CD4-positive, alpha-beta T cell treated with Interleukin-10 for 1 hour (primary cell): ENCODE measurements at places on chromosomes 1 and 21.
A peak's percentile ranks its signal among the peaks of the same experiment; 100 is the strongest.

DNA sequence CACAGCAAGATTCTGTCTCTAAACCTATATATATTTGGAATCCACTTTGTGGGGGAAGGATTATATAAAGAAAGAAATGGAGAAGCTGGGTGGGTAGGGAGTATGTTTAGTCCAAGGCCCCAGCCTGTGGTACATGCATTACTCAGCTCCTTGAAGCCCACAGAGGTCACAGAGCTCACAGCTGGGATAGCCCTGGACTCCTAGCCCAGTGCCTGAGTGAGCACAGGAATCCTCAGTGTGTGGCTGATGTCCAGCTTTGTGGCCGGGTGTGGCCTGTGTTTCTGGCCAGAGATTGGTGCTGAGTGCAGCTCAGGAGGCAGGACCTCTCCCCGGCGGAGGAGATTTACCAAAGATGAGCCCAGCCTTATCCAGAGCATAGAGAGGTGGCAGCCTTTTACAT is 7.6 kb downstream of the CAPN9 start:
- no peak for DNase-seq

GRCh38 chr1:98940722-98941079 is 64.0 kb downstream of the PLPPR5 start:
- no peak for DNase-seq

DNA sequence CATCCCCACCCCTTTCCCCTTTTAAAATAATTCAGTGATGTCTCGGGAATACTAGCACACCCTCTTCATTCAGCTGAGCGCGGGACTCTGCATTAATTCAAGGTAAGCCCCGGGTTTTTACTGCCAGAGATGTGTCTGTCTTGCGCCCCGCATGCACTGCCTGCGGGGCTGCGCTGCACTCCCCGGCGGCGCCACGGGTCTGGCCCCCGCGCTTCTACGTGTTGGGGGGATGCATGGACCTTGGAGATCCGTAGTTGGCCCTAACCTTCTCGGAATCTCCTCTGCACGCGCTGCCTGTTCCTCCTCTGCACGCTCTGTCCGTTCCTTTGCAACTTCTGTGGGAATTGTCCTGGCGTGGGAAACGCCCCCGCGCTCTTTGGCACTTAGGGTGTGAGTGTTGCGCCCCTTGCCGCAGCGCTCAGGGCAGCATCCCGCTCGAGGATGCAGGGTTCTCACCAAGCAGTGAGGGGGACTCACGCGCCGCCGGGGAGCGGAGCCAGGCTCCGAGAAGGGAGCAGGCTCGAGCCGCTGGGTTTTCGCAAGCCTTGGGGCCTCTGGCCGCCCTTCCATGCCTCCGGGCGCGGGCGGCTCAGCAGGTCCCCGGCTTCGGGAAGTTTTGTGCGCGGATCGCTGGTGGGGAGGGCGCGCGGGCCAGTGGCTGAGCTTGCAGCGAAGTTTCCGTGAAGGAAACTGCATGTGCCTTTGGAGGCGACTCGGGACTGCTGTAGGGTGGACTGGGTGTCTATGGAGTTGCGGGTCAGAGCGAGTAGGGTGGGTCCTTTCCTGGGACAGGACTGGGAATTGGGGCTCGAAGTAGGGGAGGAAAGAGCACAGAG is 165.1 kb upstream of the CACNA1E start:
- no peak for DNase-seq

- DNase-seq: no peak
These were observed 300.7 kb upstream of the SPAG17 start for GRCh38 chr1:118485757-118486156.

GRCh38 chr1:53015508-53015860 is 46.5 kb upstream of the PODN start:
- DNase-seq: no peak

DNA sequence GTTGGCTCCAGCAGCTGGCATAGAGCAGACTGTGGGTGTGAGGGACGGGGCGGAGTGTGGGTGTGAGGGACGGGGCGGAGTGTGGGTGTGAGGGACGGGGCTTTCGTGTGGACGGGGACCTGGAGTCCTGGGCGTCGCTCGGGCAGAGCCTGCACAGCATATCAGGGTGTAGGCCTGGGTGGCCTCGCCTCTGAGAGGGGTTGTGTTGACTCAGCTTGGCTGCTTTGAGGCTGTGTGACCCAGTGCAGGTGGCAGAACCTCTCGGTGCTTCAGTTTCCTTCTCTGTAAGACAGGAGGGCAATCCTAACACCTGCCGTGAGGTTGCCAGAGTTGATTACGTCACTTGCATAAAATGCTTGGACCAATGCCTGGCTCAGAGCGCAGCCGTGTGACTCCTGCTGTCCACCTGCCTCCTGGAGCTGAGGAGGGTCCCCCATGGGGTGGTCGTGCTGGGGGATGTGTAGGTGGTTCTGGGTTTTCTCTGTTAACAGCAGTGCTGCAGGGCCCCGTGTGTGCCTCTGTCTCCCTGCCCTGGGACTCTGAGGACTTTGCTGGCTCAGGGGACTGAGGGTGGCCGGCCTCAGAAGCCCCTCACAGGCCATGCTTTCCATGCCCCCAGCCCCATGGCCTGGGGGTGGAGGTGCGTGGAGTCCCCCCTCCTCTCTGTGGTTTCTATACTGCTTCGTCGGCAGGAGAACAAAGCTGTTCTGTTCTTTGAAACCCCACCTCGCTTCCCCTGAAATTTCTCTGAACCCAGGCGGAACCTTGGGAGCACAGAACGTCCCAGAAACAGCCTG is 15.4 kb downstream of the PDXK start:
- DNase-seq: no peak

DNA sequence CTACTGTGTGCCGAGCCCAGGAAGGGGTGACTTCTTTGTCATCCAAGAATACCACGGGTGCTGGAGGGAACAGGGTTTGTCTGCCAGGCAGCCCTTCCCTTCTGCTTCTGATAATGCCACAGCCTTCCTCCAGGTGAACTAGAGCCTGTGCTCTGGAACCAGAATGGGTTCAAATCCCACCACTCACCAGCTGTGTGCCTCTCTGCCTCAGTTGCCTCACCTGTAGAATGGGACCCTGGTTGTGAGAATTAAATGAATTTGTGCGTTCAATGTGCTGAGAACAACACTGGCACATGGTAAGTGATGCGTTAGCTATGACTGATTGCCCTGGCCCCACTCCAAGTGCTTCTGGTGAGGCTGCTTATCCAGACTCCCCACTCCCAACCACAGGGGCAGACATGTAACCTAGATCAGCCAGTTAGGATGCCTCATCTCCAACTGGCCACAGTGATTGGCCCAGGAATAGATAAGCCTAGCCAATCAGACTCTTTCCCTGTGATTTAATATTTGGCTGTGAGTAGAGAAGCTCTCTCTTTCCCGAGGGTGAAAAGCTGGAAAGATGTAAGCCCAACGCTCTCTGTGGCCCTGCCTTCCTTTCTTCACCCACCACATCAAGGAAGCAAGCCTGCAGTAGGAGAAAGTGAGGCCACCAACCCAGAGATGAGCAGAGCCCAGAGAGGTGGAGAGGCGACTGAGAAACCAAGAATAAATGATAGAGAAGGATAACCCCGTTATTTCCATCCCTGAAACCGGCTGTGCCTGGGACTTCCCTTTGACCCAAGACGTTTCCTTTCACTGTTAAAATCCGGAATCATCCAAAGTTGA is 20.8 kb upstream of the LAPTM5 start:
- no peak for DNase-seq

GRCh38 chr21:32613436-32614043 is 1.4 kb upstream of the CFAP298 start:
- peak; percentile 2 for DNase-seq

- no peak for DNase-seq
These were observed 26.3 kb upstream of the NEK2 start for GRCh38 chr1:211701733-211702132.

GRCh38 chr1:80392529-80392928 is 1386.0 kb upstream of the ADGRL4 start:
- no peak for DNase-seq

GRCh38 chr1:40382108-40382460 is 8.6 kb downstream of the SMAP2 start:
- no peak for DNase-seq

GRCh38 chr1:155052439-155053395 is 1.6 kb downstream of the ADAM15 start:
- peak; percentile 27 for DNase-seq

DNA sequence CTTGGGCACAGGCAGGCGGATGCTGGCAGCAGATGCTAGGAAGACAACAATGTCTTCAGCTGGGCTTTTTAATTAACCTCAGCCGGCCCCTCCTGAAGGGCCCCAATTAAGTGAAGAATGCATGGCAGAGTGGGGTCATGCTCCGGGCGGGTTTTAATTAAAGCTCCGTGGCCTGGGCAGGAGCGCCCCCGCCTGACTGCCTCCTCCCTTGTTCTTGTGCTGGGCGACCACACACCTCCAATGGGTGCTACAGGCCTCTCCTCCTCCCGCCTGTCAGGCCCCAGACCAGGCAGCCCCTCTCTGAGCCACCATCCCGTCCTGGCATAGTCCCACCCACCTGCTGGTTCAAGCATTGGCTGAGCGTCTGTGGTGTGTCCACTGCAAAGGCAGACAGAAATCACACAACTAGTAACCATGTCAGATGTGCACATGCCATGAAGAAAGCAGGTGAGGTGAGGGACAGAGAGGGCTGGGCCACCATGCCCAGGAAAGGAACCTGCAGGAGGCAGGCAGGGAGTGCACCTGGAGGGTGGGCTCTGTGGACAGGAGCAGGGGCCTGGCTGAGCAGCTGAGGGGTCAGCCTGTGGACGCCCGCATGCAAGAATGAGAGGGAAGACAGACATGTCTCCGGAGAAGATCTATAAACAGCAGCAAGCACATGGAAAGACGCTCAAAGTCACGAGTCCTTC is 8.5 kb upstream of the ARF1 start:
- no peak for DNase-seq

DNA sequence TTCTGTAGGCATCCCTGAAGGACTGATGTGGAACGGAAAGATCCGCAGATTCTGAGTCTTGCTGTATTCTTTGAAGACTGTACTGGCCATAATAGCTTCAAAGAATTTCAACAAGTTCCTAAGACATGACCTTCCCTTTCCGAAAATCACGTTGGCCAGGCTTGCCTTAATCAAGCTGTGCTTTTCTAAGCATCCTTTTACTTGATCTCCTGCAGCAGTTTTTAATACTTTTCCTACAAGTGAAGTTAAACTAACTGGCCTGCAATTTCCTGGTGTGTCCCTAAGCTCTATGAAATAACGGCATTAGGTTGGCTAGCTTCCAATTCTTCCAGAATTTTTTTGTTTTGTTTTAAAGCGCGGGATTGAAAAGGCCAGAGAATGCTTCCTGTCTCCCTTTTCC is 40.3 kb downstream of the SPAG17 start:
- DNase-seq: no peak

DNA sequence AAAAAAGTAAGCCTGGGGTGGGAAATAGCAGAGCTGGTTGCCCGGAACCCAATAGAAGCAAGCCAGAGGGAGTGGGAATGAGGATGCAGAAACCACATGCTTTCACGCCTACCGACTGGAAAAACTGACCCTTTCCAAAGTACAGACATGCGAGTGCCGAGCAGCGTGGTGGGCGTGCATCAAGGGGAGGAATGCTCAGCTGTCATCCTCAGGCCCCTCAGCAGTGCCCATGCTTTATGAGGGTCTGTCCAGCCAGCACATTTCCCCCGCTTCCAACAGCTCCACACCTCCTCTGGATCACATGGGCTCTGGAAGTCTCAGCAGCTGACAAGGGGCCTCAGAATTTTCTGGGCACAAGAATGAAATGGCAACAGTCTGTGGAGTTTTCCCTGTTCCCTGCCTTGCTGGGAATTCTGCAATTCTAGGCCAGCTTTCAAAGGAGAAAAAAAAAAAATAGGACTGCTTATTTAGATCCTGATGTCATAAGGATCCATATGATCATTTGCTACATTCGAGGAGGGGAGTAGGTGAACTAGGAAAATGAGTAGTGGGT is 19.1 kb upstream of the IKBKE start:
- no peak for DNase-seq

DNA sequence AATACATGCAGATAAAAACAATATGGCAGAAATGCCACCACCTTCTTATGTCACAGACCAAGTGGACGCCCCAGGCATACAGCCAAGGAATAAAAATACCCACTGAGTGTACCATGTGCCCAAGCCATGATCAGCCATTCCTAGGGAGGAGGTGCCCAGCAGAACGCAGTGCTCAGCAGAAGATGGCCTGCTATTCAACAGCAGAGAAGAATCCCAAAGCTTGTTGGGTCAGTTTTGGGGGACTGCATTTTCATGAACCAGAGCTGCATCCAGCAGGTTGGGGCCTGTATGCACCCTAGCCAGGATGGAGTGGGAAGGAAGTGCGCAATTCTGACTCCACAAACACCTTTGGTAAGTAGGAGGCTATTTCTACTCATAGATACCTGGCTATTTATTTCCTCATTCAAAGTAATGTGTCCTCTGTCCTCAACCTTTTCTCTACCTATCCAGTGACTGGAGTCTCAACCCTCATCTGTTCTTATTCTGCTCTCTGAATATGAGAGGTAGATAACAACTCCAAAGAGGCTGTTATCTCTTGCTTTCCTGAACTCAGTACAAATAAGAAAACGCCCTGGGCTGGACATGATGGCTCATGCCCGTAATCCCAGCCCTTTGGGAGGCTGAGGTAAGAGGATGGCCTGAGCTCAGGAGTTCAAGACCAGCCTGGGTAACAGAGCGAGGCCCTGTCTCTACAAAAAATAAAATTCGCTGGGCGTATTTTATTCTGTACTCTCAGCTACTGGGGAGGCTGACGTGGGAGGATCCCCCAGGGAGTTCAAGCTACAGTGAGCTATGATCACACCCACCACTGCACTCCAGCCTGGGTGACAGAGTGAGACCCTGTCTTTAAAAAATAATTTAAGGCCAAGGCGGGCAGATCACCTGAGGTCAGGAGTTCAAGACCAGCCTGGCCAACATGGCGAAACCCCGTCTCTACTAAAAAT is 2.5 kb upstream of the PLEKHM2 start:
- DNase-seq: no peak

DNA sequence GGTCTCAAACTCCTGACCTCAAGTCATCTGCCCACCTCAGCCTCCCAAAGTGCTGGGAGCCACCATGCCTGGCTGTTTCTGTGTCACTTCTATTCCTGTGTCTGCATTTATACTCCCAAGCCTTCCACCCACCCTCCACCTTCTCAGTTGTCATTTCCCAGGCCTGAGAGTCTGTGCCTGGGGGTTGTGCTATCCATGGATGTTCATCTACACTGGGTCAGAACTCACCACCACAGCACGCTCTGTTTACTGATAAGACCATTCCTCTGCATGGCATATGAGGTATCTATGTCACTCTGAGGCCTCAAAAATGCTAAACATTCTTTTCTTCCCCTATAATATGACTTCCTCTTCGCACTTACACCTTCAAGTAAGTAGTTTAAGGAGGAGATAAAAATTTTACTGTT is 6.1 kb downstream of the NENF start:
- DNase-seq: no peak

GRCh38 chr1:34268311-34268954 is 91.7 kb downstream of the C1orf94 start:
- DNase-seq: no peak
